Uterine smooth muscle cell (primary cell): ENCODE measurements at places on chromosomes 7 and 10. TPM values are rescaled to one million over a fixed set of nuclear protein-coding genes. Genes with fewer than 3 reads are reported as not detected.

Gene SCIN
- under 0.01 and 0.25 TPM in 2 replicates for total RNA-seq

Gene GNG11
- total RNA-seq = 63.4 and 106 TPM in 2 replicates

Gene HOXA4
- total RNA-seq = 0.22 and 0.37 TPM in 2 replicates

Gene BMPER
- total RNA-seq = 3.2 and 5.0 TPM in 2 replicates

Gene COL28A1
- 0.55 and 0.87 TPM in 2 replicates for total RNA-seq

Gene FAM25G
- not detected in 2 replicates for total RNA-seq

Gene ABCA13
- 0.62 and 1.1 TPM in 2 replicates for total RNA-seq
